ENCODE measurements at places on chromosomes 12 and 14.

DNA sequence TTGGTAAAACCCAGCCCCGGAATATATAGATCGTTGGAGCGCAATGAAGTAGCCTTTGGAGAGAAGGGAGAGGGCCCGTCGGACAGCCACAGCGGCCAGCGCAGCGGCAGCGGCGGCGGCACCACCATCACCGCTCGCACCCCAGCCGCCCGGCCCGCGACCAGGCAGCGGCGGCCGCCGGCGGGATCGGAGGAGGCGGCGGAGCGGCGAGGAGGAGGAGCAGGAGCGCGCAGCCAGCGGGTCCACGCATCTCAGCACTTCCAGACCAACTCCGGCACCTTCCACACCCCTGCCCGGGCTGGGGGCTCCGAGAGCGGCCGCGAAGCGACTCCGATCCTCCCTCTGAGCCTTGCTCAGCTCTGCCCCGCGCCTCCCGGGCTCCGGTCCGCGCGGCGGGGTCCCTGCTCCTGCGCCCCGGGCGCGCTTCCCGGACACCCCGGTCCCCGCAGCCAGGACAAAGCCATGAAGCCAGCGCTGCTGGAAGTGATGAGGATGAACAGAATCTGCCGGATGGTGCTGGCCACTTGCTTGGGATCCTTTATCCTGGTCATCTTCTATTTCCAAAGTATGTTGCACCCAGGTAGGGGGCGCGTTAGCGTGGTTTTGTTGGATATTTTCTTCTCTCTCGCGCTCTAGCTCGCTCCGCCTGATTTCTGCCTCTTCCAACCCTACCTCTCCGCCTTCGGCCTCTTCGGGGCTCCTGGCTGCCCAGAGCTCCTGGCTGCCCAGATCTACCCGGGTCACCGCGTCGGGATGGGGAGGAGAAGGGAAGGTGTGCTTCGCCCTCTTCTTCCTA is 400 bp downstream of the CHST11 start:
- peak; percentile 57 for DNase-seq

GRCh38 chr12:124392271-124392666 is 97.4 kb downstream of the RFLNA start:
- DNase-seq, result no peak

GRCh38 chr14:83171761-83172160 is 1638.1 kb upstream of the SEL1L start:
- DNase-seq, result no peak

DNA sequence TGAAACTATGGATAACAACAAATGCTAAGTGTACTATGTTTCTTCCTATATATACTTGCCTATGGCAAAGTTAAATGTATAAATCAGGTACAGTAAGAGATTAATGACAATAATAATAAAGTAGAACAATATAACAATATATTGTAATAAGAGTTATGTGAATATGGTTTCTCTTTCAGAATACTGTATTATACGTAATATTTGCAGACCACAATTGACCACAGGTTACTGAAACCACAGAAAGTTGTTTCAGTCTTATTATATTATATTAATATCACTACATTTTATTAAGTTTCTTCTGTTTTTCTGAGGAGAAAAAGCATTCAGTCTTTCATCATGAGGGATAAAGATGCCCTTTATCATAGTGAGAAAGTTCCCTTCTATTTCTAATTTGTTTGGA is 131.2 kb downstream of the EML1 start:
- no peak for DNase-seq

DNA sequence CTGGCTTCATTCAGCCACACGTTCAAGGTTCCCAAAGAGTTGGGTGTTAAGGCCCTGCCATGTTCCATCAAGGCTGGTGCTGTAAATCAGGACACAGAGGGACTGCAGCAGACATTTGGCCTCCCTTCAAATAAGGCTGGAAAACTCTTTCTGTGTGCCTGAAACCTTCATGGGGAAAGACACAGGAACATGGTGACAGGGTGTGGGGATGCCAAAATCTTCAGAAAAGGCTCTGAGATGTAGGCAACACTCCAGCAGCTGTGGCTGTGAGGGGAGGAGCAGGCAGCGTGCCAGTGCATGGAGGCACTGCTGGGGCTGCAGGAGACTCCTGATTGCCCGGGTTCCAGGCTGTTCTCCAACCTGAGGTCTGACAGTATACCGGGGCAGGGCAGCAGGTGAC is 15.0 kb downstream of the POMT2 start:
- DNase-seq, result no peak

GRCh38 chr12:47346251-47347019 is 266.7 kb upstream of the AMIGO2 start:
- no peak for DNase-seq

DNA sequence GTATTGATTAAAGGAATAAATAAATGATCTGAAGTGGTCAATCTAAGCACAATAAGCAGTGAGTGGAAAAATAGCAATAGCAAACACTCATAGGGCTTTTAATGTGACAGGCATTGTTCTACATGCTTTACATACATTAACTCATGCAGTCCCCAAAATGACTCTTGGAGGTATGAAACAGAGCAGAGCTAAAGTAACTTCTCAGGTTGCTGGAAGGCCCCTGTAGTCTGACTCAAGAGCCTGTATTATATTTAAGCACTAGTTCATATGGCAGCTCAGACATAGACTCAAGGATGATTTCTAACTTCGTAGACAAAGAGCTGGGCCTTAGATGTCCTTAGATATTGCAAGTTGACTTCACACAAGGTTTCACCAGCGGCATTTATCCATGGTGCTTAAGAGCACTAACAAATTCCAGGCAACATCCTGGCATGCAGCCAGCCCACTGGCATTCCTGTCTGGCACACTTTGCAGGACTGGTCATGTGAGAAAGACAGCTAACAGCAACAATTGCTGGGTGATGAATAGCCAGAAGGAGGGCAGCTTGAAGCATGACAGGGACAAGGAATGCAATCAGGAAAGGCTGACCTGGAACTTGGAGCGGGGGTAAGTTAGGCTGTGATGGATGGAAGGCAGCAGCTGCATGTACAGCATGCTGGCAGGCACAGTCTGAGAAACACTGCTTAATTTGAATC is 22.9 kb upstream of the KTN1 start:
- DNase-seq, result peak; percentile 82

GRCh38 chr14:98348505-98348904 is 923.5 kb downstream of the BCL11B start:
- DNase-seq, result no peak

DNA sequence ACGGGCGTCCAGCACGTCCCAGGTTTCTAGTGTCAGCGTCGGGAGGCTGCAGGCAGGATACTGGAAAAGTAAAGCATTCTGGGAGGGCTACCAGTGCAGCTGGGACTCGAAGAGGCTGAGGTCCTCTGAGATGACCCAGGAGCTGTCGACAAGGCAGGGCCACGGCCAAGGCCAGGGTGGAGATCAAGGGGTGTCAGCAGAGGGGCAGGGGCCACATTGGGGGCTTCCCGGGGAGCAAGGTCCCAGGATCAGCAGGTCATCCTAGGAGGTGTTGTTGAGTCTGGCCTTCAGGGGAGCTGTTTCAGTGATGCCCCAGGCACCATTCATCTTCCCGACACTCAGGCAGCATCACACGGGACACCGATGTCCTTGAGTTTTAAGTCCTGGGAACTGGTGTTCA is 377.8 kb upstream of the SFSWAP start:
- no peak for DNase-seq

GRCh38 chr14:32408018-32408417 is 78.9 kb downstream of the AKAP6 start:
- DNase-seq, result no peak

- peak; percentile 1 for DNase-seq
Observed at GRCh38 chr12:117412465-117413188, 51.2 kb upstream of the NOS1 start.

DNA sequence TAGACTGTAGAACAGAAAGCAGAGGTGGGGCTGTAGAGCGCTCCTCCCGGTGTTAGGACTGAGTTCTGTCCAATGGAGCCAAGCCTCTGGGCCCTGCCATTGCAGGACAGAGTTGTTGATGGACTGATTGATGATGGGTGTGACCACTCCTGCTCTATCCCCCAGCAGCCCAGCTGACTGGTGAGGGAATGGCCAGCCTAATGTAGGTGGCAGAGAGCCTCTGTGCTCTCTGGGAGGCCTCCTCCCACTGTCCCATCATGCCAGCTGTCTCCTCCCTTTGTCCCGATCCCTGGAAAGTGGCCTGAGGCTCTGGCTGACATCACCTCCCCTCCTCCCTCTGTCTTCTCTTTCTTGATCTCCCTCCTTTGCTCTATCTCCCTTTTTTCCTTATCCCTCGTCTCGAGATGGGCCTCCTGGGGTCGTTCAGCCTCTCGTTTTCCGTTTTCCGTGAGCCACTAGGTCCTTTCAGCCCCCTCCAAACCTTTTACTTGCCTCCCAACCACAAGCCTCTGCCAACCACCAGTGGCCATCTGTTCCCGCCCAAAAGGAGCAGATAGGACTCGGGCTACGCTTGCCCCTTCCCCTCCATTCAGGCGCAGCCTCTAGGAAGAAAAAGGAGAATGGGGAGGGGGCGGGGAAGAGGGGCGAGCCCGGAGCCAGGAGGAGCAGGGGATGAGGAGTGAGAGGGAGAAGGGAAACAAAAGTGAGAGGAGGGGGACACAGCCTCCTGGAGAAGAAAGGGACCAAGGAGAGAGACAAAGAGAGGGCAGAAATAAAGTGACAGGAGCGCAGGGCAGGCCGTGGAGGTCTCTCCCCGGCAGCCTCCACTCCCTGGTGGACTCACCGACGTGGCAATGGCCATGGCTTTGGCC is 572 bp downstream of the EFS start:
- no peak for DNase-seq

- no peak for DNase-seq
Observed at GRCh38 chr12:127722611-127723010, 544.4 kb upstream of the TMEM132C start.

- no peak for DNase-seq
Observed at GRCh38 chr12:70317781-70318180, 48.3 kb upstream of the KCNMB4 start.

DNA sequence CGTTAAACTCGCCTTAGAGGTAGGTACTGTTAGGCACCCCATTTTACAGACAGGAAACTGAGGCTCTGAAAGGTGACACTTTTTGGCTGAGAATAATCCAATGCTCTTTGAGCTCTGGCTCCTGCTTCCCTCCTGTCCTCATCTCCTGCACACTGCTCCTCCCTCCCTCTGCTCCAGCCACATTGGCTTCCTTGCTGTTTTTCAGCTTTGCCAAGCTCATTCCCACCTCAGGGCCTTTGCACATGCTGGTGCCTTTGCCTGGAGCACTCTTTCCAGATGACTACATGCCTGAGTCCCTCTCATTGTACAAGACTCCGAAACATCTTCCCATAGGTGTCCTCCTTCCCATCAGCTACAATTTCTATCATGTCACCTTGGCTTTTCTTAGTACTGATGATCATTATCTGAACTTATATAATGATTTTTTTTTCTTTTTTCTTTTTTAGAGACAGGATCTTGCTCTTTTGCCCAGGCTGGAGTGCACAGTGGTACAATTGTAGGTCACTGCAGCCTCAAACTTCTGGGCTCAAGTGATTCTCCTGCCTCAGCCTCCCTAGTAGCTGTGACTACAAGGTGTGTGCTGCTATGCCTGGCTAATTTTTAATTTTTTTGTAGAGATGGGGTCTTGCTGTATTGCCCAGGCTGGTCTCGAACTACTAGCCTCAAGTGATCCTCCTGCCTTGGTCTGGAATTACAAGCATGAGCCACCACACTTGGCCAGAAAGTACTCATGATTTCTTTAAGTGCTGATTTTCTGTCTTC is 15.2 kb downstream of the MSI1 start:
- no peak for DNase-seq

GRCh38 chr12:94141892-94142291 is 6.5 kb upstream of the PLXNC1 start:
- DNase-seq, result no peak

GRCh38 chr14:64684091-64684490 is 20.1 kb upstream of the PLEKHG3 start:
- DNase-seq, result no peak

- no peak for DNase-seq
Observed at GRCh38 chr14:74048281-74048680, 29.1 kb downstream of the BBOF1 start.

DNA sequence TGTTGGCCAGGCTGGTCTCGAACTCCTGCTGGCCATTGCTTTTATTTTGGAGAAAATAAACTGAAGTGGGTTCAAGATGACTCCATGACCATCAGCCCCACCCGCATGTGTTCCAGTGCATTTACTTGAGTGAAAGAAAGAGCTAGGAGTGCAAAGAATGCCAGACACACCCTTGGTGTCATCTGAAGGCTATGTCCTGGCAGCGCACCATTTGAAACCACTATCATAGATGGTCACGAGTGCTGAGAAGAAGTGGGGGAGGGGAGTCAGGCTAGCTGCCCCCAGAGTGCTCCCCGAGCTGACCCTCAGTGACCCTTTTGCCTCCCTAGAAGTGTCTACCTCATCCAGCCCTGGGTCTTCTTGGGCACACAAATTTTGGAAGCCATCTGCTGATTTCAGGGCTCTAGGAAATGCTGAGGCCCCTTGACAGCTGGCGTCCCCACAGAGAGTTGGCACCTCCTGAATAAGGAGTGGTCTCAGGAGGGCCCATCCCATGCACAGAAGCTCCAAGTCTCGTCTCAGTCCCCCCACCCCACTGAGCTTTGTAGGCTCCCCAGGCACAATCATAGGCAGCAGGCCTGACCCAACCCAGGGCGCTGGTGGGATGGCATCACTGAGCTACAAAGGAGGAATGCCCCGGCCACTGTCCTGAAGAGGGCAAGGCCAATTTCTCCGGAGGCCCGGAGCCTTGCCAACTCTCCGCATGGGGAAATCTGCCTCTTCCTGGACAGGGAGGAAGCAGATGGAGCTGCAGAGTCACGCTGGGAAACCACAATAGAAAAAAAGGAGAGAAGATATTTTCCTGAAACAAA is 28.0 kb downstream of the PXN start:
- peak; percentile 72 for DNase-seq

DNA sequence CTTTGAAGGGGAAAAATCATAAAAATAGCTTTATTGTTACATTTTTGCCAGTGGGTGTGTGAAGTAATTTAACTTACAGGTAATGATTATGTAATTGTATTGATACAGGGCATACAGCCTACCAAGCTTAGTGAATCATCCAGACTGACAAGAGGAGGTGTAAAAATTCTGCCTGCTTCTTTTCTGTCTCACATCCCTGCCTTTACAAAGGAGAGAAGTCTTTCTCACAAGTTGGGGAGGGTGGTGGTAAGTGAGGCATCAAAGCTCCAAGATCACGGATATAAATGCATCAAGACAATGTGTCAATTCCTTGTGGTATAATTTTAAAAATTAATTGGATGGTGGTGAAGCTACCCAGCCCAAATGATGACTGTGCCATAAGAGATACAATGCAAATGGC is 39.0 kb upstream of the G2E3 start:
- DNase-seq, result no peak

DNA sequence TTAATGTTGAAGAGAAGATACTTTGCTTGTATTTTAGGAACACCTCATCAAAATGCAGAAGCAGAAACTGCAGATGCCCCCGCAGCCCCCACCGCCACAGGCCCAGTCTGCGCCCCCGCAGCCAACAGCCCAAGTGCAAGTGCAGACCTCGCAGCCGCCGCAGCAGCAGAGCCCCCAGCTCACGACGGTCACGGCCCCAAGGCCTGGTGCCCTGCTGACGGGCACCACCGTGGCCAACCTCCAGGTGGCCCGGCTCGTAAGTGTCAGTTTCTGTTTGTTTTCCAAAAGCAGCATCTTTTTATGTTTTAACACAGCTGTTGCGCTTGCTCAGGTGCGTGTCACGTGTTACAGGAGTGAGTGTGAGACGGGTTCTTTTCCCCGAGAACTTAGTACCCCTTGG is 79.5 kb downstream of the DDX51 start:
- no peak for DNase-seq
